ENCODE measurements at places on chromosomes 3 and 15.

GRCh38 chr3:87206070-87206469 lies 21.0 kb upstream of the CHMP2B start:
- no peak for DNase-seq

- no peak for DNase-seq
These were observed 74.4 kb downstream of the ZIC1 start for GRCh38 chr3:147483578-147483977.

GRCh38 chr3:22734756-22735155 lies 468.4 kb upstream of the UBE2E2 start:
- DNase-seq, result no peak

- peak; percentile 90 for DNase-seq
These were observed 253.3 kb downstream of the CLSTN2 start for GRCh38 chr3:140188285-140188684.

GRCh38 chr3:37988931-37989525 lies 1.6 kb upstream of the VILL start:
- no peak for DNase-seq

DNA sequence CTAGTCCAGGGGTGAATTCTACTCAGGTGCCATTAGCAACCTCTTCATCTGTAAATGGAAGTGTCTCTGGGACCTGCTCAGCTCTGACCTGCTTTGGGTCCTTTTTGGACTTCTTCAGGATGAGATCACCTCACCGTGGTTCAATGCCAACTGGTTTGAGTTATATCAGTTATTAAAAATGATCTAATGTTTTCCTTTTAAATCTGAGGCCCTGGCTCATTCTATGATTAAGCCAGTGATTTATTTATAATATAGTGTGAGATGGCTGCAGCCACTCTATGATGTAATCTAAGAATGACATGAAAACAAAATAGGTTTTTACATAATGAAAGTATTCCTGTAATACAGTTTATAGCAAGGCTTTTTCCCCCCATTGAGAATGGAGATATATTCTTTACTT lies 79.4 kb downstream of the LPP start:
- no peak for DNase-seq
